ENCODE measurements at places on chromosomes 13 and 19.

DNA sequence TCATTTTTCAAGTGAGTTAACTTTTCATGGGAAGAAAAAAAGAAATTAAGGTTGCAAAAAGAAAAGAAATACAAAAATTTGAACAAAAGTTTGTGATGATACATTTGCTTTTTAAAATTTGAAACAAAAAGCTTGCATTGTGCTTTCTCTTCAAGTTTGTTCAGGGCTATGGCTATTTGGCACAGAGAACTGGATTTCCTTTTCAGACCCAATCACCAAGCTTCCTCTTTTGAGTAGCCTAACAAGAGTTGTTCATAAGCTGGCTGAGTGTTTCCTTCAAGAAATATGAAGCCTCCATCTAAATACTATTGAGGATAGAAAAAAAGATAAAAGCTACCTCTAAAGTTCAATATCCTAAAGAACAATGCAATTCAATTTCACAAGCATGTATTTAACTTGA lies 787.8 kb downstream of the LIG4 start:
- DNase-seq, result no peak

GRCh38 chr13:48496271-48497161 lies 36.4 kb downstream of the RCBTB2 start:
- DNase-seq, result no peak

DNA sequence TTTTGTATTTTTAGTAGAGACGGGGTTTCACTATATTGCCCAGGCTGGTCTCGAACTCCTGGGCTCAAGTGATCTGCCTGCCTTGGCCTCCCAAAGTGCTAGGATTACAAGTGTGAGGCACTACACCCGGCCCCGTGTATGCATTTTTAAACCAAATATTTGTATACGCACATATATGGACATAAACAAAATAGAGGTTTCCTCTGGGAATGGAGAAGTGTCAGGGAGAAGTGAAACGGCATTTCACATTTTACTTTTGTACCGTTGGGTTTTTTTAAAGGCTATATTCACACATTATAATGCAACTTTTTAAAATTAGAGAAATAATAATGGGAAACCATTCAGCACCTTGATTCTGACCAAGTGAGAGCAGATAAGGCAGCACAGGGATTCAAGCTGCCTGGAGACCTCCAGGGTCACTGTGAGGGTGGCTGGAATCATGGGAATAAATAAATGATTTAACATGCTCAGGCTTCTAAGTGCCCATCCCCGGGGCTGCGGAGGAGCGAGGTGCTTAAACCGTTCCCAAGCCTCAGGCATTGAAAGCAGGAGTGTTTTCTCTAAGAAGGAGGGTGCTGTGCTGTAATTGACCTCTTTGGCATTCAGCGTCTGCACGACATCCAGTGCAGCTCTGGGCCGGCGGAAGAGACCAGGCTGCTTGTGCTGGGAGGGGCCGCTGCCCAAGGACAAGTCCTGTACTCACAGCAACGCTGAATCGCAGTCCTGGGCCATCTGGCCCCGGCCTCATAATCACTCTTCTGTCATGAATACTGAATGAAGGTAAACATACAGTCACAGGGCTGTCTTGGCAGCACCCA lies 24.7 kb downstream of the GPR42 start:
- no peak for DNase-seq

- DNase-seq, result no peak
Measured at GRCh38 chr13:97254816-97255215, 32.7 kb downstream of the MBNL2 start.

DNA sequence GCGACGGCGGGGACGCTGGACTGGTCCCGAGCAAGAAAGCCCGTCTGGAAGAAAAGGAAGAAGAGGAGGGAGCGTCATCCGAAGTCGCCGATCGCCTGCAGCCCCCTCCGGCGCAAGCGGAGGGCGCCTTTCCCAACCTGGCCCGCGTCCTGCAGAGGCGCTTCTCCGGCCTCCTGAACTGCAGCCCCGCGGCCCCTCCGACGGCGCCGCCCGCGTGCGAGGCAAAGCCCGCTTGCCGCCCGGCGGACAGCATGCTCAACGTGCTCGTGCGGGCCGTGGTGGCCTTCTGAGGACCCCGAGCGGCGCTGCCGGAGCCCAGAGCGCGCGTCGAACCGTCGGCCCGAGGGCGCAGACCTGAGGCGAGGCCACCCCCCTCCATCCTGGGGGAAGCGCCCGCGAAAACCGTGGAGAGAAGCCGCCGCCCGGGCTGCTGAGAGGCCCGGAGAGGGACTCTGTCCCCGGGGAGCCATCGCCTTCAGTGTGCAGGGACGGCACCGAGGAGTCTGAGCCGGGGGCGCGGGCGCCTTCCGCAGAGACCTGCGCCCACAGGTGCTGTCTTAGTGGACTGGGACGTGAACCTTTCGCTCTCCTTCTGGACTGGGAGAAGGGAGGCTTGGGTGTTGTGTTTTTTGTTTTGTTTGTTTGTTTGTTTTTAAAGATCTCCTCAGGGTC lies 3.5 kb downstream of the IER2 start:
- peak; percentile 69 for DNase-seq

DNA sequence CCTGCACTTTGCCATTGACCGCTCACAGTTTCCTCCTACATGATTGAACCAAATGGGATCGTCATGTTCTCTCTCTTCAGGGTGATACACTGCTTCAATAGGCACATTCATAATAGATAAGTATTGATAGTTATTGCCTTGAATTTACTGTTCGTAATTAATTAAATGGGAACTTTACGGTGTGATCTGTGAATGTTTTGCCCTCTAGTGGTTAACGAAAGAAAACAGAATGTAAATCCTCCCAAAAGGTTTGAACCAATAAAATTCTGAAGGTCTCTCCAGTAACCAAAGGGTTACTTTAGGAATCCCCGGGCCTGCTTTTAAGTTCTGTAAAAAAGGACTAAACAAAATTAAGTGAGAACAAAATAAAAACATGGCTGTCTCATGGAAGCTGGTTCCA lies 389.3 kb downstream of the DACH1 start:
- no peak for DNase-seq

GRCh38 chr13:110826861-110827672 lies 87.8 kb downstream of the ANKRD10 start:
- no peak for DNase-seq

DNA sequence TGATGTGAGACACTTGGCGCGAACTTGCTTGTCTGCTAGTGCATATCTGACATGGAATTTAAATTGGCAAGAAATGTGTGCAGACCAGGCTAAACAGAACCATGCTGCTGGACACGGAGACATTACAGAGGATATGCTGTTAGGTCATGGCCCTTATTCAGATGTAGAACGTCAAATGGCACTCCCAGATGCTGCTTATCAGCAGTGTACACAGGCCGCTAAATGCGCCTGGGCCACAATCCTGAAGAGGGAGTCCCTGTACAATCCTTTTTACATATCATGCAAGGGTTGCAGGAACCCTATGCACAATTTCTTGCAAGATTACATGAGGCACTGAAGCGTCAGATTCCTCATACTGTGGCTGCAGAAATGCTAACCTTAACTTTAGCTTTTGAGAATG lies 9.3 kb downstream of the ZNF350 start:
- DNase-seq, result no peak

GRCh38 chr19:33669376-33669775 lies 47.6 kb downstream of the CHST8 start:
- no peak for DNase-seq

DNA sequence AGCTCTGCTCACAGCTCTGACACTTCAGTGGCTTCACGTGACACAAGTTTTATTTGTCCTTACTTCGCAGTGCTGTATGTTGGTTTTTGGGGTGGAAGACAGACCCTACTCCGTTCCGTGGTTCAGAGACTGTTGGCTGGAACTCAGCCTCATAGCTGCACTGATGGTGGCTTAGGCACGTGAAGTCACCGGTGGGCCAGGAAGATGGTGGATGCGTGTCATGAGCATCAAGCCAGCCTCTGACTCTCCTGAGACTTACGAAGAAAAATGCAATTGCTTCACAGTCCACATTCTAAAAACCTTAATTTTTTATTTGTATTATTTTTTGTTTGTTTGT lies 161.4 kb upstream of the SOX1 start:
- DNase-seq, result no peak

GRCh38 chr19:44753932-44754749 lies 5.6 kb downstream of the BCL3 start:
- peak; percentile 90 for DNase-seq

- no peak for DNase-seq
Measured at GRCh38 chr13:98048265-98048664, 94.6 kb upstream of the FARP1 start.

DNA sequence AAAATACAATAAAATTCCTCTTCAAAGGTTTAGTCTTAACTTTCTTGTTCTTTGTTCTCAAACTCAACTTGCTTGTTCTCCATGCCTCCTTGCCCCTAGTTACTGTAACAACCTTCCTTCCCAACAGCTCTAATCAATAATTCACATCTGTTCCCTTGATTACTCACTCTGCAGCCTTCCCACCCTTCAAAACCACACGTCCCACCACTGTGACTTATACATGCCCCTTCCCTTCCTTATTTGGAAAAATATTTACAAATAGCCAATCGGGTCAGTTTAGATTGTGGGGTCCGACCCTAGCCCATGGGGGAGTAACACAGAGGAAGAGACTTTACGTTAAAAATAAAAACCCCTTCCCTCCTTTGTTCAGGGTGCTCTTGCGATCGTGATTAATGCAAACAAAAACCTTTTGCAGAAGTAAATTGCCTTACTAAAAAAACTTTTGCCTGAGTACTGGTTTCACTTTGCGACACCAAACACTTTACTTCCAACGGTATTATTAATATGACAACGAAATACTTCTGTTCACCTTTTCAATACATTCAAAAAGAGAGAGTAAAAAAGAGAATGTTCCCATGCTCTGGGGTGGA lies 512 bp upstream of the ZNF93 start:
- no peak for DNase-seq

GRCh38 chr19:47006496-47006895 lies 13.1 kb upstream of the NPAS1 start:
- no peak for DNase-seq

GRCh38 chr13:46389457-46390451 lies 2.7 kb upstream of the RUBCNL start:
- DNase-seq, result no peak

GRCh38 chr13:74017301-74018061 lies 116.7 kb downstream of the KLF12 start:
- DNase-seq, result no peak

DNA sequence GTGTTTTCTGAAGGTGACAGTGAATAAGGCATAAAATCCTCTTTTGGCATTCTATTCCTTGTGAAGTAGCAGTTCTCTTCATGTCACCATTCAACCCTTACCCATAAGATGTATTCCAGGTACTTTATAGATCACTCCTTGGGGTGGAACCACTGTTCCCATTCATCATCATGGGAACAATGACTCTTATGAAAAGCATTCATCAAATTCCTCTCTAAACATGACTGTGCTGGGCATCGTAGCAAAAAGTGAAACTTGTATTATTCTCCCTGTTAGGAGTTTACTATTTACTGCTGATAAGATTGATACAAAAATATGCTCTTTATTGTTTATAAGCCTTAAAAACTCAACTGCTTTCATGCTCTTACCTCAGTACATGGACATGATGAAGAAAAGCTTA lies 793.4 kb downstream of the LIG4 start:
- no peak for DNase-seq

- peak; percentile 54 for DNase-seq
Measured at GRCh38 chr19:11736696-11737095, 2.0 kb downstream of the ZNF823 start.

- DNase-seq, result peak; percentile 74
Measured at GRCh38 chr19:49157445-49158224, at the start of gene TRPM4. TRPM4 (plus strand) TSS chr19:49157792; CDS start chr19:49157867, 75 bp downstream.

- DNase-seq, result no peak
Measured at GRCh38 chr13:39444866-39445265, 158.1 kb downstream of the LHFPL6 start.

- no peak for DNase-seq
Measured at GRCh38 chr13:111336666-111337065, 16.2 kb downstream of the TEX29 start.

GRCh38 chr19:31500946-31501345 lies 151.7 kb upstream of the TSHZ3 start:
- no peak for DNase-seq

DNA sequence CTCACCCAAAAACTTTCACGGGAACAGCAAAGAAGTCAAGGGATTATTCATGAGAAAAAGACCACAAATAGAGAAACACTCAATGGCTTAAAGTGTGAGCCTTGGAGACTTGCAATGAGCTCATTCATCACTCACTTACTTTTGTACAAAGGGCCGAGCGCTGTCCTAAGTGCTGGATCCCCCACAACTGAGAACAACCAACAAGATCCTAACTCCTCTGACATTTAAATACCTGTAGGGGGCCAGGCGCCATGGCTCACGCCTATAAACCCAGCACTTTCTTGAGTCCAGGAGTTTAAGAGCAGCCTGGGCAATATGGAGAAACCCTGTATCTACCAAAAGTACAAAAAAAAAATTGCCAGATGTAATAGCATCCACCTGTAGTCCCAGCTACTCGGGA lies 29.4 kb upstream of the ZNF507 start:
- DNase-seq, result no peak

GRCh38 chr13:28237944-28238343 lies 99.6 kb downstream of the PAN3 start:
- no peak for DNase-seq

DNA sequence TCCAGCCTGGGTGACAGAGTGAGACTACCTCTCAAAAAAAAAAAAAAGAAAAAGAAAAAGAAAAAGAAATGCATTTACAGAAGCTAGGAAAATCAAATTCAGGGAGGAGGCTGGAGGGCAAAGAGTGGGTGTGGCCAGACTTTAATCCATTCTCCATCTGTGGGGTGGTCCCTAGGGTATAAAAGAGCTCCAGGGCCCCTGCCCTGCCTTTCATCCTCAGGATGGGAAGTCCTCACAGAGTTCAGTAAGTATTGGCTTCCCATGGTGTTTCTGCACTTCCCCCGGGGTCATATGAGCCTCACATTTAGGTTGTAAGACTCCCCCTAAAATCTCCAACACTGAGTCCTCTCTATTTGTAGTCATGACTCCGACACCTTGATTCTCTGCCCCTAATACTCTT lies 33.0 kb downstream of the DPRX start:
- no peak for DNase-seq

DNA sequence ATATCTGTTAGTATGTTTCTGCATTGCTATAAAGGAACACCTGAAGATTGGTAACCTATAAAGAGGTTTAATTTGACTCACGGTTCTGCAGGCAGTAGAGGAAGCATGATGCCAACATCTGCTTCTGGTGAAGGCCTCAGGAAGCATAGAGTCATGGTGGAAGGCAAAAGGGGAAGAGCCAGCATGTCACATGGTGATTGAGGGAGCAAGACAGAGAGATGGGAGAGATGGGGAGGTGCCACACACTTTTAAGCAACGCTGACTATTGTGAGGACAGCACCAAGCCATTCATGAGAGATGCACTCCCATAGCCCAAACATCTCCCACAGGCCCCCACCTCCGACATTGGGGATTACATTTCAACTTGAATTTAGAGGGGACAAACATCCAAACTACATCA lies 32.8 kb downstream of the COG6 start:
- DNase-seq, result no peak

GRCh38 chr13:77009011-77009410 lies 17.1 kb downstream of the CLN5 start:
- no peak for DNase-seq

GRCh38 chr13:46553521-46553885 lies 533 bp downstream of the LRCH1 start:
- DNase-seq, result peak; percentile 68
